ENCODE measurements at places on chromosomes 1 and 21.

DNA sequence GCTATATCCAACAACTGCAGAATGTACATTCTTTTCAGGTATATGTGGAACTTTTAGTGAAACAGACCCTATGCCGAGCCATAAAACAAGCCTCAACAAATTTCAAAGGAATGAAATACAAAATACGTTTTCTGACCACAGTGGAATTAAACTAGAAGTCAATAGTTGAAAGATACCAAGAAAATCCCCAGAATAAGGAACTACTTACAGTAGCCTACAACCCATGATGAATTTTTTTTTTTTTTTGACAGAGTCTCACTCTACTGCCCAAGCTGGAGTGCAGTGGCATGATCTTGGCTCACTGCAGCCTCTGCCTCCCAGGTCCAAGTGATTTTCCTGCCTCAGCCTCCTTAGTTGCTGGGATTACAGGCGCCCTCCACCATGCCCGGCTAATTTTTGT lies 83.4 kb downstream of the RUNX3 start:
- DNase-seq: no peak

DNA sequence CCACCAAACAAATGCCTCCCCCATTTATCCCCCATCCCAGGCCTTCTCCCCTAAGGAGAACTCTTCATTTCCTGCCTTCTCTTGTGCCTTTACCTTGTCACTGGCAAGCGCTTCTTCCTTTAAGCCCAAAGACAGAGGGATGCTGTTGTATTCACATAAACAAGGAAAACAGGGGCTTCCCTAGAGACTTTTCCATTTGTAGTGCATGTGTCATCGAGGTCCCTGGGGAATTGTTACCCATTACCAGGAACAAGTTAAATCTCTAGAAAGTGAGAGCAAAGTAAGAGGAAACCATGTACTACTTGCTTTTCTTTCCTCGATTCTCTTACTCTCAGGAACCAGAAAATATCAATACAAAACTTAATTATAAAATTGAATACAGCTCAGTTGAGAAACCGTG lies 114.4 kb upstream of the DPT start:
- DNase-seq: no peak

GRCh38 chr1:45868861-45869260 lies 65.4 kb downstream of the MAST2 start:
- DNase-seq: no peak

GRCh38 chr1:24673341-24673740 lies 30.2 kb downstream of the SRRM1 start:
- no peak for DNase-seq

GRCh38 chr1:241677201-241677600 lies 25.1 kb downstream of the WDR64 start:
- no peak for DNase-seq

DNA sequence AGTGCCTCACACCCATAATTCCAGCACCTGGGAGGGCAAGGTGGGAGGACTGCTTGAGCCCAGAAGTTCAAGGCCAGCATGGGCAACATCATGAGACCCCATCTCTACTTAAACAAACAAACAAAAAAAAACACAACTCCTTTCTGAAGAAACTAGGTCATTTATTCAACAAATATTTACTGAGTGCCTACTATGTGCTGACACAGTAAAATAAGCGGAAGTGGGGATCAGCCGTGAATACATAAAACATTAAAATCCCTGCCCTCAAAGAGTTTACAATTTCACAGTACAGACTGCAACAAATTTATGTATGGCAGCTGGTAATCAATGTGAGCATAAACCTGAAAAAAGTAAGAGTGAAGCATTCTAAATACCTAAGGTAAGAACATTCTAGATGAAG lies 65.3 kb downstream of the TUT4 start:
- no peak for DNase-seq

DNA sequence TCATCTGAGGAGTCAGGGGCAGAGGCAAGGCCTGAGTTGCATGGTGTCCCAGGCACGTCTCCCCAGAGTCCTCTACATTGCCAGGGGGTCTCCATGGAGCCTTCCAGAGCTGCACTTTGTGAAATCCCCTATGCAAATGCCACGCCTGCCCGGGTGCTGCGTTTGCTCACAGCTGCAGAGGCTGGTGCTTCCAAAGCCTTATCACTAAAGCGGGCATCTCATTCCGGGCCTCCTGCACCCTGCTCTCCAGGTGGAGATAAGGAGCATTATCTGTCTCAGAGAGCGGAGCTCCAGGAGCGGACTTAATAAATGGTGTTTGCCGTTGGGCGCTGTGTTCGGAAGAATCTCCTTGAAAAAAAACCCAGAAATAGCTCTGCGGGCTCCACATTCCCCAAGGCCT lies 25.9 kb upstream of the ACTL8 start:
- no peak for DNase-seq

DNA sequence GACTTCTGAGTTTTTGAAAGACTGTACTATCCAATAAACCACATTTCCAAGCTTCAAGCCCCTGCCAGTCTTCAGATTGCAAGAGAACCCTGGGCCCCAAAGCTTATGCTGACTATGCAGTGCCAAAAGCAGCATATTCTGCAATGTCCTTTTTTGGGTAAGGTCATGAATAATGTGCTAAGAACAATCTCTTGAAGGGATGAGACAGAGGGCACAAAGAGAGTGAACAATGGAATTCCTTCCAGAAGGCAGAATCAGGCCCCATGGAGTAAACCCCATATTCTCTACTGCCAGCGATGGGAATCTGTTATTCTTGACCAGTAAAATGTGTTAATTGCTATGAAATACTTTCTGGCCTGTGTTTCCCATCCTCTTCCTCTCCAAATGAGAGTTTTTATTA lies 190.4 kb downstream of the RGS7 start:
- DNase-seq: no peak

All from WERI-Rb-1 (cell line).